ENCODE measurements at places on chromosomes 6 and 20.

DNA sequence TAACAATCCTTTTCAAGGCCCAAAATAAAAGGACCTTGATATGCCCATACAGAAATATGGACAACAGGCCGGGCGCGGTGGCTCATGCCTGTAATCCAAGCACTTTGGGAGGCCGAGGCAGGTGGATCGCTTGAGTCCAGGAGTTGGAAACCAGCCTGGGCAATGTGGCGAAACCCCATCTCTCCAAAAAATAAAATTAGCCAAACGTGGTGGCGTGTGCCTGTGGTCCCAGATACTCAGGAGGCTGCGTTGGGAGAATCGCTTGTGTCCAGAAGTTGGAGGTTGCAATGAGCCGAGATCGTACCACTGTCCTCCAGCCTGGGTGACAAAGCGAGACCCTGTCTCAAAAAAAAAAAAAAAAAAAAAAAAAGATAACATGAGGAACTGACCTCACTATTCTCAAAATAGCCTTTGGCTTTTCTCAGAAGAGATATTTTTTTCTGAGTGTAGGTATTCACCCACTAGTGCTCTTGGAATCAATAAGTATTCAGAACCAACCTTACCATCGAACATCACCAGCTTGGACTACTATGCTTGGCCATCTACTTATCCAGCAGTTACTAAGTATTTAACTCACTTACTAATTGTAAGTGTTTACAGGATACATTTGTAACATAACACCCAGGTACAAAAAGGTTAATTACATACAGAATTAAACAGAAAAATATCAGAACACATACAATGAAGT lies 99.2 kb downstream of the OR2B2 start:
- DNase-seq = no peak

DNA sequence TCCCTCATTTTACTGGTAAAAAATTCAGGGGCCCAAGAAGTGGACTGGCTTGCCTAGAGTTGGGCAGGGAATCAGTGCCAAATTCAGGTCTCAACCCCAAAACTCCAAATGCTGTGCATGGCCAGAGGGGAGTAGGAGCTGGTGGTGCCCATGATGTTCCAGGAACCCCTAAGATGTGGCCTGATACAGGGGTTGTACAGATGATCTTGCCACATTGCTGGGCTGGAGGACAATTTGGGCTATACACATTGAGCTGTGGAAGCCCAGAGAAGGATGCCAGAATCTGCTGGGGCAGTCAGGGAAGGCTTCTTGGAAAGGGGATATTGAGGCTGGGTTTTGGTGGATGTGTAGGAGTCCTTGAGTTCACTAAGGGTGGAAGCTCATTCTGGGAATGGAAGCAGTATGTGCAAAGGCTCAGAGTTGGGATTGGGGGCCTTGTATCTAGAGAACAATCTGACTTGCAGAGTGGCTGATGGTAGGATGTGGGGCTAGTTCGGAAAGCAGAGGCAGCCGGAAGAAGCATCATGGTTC lies 38.0 kb upstream of the APCDD1L start:
- DNase-seq = no peak

DNA sequence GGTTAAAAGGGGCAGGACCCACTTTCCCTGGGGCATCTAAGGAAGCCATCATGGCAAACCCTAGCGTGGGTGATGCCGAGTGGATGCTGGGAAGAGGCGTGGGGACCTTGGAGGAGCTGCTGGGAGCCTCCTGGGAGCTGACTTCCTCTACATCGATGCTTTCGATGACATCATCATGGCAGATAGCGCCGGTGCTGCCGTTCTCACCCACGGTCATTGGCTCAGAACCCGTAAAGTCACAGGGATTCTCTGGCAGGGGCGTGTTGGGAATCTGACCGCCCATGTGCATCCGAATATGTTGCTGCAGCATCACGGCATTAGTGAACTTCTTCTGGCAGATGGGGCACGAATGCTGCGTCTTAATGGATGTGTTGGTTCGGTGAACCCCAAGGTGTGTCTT lies 12.1 kb downstream of the SALL4 start:
- no peak for DNase-seq

DNA sequence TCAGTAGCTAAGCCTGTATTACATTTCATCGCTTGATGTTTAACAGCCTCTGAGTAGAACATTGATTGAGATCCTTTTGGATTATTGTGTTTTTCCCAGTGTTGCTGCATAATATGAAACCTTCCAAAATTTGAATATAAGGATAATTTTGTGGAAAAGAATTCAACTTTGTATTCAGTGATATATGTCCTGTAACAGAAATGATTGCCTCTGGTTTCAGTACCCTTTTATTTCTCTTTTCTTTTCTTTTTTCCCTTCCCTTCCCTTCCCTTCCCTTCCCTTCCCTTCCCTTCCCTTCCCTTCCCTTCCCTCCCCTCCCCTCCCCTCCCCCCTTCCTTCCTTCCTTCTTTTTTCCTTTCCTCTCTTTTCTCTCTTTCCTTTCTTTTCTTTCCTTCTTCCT lies 74.6 kb downstream of the UTRN start:
- DNase-seq = no peak

DNA sequence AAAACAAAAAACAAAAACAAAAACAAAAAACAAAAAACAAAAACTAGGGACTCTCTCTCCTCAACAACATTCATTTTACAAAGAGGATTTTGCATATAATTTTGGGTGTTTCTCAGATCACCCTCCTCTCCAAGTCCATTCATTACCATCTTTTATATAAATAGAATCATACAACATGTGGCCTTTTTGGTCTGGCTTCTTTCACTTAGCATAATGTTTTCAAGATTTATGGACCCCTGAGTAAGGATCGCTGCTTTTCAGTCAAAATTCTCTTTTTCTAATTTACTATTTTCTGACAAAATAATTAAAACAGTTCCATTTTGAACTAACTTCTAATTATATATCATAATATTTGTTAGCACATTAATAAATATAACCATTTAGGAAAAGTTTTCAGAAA lies 94.8 kb downstream of the UBE3D start:
- no peak for DNase-seq

DNA sequence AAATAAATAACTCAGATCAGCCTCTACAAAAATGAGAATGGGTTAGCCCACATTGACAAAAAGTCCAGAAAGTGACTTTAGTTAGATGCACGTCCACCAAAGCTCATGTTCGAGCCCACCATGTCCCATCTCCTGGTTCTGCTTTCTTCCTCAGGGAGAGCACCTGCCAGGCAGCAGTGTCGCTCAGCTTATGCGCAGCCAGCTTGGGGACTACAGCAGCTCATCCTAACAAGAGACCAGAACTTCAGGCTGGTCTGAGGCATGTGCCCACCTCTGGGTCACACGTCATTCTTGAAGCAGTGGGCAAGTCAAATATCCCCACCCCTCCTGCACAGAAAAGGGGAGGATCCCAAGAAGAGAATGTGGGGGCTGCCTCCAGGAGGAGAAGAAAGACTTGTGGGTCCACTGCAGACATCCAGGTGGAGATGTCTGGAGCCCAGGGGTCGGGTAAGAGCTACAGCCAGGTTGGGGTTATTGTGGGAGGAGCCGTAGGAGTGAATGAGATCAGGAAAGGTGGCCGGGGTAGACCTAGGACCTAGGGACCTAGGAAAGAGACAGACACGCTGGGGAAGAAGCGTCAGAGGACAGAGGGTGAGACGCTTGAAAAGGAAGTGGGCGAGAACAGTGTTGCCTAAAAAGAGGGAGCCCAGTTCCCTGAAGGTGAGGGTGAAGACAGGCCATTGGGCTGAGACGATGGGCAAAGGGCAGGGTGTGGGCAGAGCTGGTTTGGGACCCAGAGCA lies 52.5 kb downstream of the SSR1 start:
- no peak for DNase-seq

GRCh38 chr6:2376429-2377355 lies 131.3 kb upstream of the GMDS start:
- DNase-seq = no peak

DNA sequence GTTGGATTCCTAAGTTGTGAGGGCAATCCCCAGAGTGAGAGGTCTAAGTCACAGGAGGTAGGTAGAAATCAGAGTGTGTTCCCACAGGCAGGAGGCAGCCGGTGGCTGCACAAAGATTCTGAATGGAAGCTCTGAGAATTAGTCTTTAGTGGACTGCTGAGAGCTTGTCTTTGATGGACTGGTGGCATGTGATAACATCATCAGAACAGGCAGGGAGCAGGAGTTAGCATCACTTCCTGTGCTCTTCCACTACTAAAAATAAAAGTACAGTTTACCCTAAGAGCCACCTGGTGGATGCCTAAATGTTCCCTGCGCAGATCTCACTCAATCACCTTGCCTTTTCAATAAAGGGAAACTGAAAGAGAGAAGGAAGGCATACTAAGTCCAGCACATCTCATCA lies 294.6 kb upstream of the POU3F2 start:
- no peak for DNase-seq

DNA sequence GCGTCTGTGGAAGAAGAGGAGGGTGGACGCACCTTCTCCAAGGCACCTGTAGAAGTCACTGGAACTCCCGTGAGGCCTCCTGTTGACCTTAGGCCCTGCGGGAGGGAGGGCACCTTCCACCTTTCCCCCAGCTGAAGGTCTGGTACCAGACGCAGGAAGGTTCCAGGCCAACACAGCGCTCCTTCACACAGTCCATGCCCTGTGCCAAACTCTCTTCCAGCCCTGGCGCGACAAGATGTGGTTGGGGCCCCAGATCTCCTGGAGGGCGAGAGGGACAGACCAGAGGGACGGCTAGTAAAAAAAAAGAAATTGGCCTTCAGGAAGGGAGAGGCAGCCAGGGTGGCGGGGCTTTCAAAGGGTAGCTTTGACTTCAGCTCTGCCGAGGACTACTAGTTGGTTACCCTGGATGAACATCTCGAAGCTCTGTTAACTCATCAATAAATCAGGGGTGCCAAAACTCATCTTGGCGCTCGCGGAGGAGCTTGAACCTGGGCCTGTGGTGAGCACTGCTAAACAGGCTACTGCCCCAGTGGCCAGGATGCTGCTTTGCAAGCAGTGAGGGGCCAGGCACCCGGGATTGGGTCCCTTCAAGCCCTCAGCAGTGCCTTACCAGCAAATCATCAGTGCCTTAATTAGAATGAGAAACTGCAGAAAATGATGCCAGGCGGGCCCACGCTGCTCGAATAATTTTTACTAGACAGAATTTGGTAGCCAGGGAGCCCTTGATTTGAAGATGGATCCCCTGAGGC lies 14.9 kb downstream of the AARS2 start:
- DNase-seq = no peak
